ENCODE measurements at places on chromosomes 11 and 22.

GRCh38 chr11:128764424-128765095 lies 70.7 kb downstream of the FLI1 start:
- peak; percentile 68 for DNase-seq

- DNase-seq, result no peak
These were observed 7.1 kb downstream of the TSPAN18 start for GRCh38 chr11:44733877-44734276.

GRCh38 chr11:68584991-68585524 lies 99.3 kb upstream of the GAL start:
- no peak for DNase-seq

DNA sequence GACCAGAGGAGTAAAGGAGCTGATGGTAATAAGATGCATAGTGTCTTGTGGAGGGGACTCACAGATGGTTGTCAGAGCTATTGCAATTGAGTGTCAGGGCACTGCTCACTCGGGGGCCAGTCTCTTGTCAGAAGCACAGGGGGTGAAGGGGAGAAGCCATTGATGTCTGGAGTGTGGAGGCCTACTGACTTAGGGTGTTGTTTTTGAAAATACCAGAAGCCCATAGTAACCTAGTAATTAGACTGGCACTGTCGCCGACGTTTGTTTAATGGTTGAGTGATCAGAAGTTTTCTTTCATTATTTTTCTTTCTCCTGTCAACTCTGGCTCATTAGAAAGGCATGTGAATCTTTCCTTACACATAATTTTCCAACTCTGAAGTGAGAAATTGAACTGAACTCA lies 151.6 kb upstream of the TENM4 start:
- no peak for DNase-seq

DNA sequence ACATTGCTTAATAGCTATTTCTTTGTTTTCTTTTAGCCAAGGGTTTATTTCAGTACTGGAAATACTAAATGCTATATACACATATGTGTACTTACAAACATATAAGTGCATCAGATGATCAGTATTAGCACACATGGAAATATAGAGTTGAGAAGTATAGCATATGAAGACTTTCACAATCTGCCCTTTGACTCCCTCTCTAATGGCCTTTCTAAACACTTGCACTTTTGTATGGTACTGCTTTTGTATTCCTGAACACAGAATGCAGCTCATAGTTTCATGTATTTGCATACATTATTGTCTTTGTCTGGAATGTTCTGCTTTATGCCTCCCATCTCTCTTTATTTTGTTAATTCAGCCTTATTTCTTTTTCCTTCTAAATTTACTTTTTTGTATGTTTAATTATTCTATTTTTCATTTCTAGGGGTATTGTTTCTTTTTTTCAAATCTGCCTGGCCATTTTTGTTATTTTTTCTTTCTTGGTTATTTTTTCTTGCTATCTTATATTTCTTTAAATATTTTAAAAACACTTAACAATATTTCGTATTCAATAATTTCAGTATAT lies 28.8 kb downstream of the ACER3 start:
- no peak for DNase-seq

- no peak for DNase-seq
These were observed 78.9 kb upstream of the FGF3 start for GRCh38 chr11:69898123-69898522.

DNA sequence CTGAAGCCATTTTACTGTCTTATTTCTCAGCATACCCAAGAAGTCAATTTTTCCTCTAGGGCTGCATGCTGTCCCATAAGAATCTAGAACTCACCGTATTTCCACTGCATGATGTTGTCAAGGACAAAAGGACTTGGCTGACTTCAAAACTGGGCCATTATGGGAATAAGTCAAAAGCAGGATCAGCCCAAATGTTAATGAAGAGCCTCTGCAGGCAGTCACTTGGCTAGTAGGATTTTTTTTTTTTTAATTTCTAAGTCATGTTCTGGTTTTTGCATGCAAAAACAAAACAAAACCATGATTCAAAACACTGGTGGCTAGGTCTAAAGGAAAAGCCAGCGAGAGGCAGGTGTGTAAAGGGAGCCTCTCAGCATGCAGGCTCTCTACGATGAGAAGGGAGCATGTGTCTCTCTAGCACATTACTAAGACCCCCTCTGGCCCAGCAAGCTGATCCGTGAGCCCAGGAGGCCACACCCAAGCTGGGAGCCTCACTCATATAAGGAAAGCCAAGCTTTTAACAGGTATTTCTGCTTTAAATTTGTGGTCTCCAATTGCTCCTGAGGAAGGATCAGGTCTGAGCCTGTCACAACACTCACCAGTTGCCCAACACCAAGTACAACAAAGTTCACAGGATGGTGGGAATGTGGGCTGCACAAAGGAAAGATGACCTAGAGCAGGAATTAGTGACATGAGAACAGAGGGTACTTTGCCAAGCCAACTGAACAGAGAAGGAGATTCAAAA lies 21.4 kb upstream of the STK33 start:
- no peak for DNase-seq

GRCh38 chr11:111911563-111912401 lies at the start of gene CRYAB:
TSS of gene CRYAB (minus strand) at chr11:111911770. CDS start at chr11:111911724, 46 bp downstream.
- DNase-seq, result no peak

GRCh38 chr11:103924166-103925013 lies 112.0 kb upstream of the DDI1 start:
- no peak for DNase-seq

DNA sequence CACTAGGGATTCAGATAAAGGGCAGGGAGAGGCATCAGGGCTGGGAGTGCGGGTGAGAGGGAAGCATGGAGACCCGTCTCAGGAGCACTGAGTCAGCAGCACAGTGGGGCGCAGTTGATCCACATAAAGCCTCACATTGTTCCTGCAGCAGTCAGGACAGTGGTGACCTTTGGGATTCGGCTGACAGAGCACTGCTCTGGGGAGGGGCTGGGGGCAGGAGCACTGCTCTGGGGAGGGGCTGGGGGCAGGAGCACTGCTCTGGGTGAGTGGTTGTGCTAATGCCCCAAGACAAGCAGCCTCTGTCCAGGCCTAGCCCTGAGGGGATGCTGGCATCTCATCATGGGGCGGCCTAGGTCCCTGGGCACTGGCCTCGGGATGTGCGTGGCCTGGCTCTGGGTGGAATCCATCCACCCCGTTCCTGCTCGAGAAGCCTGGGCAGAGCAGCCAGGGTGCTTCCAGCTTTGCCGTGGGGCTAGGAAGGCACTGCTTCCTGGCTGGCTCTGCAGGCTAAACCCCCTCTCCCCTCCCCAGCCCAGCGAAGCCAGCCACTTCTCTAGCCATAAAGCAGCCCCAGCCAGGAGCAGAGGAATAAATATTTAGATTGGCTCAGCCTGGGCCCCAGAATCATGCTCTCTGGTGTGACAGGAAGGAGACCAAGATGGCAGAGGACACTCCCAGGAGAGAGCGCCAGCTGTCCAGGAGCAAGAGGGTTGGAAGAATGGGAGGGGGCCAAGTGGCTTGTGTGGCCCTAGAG lies 7.3 kb downstream of the OAF start:
- no peak for DNase-seq

DNA sequence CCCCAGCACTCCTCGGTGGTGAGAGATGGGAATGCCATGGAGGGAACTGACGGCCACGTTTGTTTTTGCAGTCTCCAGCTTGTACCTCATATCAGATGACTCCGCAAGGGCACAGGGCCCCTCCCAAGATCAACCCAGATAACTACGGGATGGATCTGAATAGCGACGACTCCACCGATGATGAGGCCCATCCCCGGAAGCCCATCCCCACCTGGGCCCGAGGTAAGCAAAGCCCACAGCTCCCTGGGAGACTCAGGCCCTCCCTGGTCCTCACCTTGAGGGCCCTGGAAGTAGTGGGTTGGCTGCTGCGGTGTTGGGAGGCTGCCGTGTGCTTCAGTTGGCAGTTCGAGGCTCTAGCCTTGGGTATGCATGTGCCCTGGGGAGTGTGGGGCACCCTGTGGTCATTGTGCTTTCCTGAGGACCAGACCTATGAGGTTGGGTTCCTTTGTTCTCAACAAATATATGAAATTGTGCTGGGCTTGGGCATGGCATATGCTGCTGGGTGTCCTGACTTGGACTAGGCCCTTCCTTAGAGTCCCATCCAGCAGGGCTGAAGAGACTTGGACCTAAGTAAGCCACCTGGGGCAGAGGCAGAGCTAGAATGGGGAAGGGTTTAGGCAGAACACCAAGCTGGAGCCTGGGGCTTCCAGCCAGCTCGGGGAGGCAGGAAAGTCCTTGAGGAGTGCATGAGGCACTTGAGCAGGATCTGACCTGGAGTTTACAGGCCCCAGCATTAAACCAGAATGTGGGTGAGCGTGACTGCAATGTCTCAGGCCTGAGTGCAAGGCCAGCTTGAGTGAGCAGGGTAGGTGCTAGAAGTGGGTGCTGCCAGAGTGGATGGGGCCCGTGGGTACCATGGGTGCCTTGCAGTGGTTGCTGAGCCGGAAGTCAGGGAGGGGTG lies 26.4 kb downstream of the INCENP start:
- DNase-seq, result no peak

DNA sequence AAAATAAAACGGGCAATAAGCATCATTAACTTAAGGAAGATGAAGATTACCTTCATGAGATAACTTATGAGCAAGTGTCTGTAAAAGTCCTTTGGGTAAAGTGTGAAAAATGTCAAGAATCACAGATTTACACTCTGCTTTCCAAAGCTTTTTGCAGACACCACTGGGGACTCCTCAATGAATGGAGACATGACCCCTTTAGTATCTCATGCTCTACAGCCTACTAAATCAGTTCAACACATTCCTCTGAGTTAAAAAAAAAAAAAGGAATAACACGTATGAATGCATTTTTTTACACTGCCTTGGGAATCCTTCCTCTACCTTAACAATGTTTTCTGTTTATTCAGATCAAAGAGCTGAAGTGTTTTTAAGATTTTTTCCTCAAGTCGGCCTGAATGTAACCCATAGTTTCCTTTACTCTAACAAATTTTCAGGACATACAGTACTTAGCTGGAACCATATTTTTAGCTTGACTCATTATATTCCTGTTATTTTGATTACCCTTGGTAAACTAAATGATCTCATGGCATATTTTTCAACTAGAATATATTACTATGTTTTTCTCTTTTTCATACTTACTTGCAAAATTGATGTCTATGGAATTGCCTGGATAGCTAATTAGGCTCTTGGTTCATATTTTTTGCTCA lies 25.9 kb upstream of the RAB30 start:
- no peak for DNase-seq

GRCh38 chr22:24481641-24482040 lies 13.5 kb upstream of the UPB1 start:
- DNase-seq, result no peak

- DNase-seq, result no peak
These were observed 63.1 kb upstream of the GRAMD1B start for GRCh38 chr11:123366924-123367323.

GRCh38 chr11:61309739-61310138 lies 14.6 kb upstream of the VWCE start:
- no peak for DNase-seq

- no peak for DNase-seq
These were observed 813.3 kb upstream of the RAG2 start for GRCh38 chr11:37411289-37411688.

Data from NCI-H2107 (cell line).